SK-N-DZ (cell line): ENCODE measurements at places on chromosomes 2 and 18.

GRCh38 chr18:21004726-21005125 is 106.9 kb downstream of the ROCK1 start:
- DNase-seq: peak; percentile 8

DNA sequence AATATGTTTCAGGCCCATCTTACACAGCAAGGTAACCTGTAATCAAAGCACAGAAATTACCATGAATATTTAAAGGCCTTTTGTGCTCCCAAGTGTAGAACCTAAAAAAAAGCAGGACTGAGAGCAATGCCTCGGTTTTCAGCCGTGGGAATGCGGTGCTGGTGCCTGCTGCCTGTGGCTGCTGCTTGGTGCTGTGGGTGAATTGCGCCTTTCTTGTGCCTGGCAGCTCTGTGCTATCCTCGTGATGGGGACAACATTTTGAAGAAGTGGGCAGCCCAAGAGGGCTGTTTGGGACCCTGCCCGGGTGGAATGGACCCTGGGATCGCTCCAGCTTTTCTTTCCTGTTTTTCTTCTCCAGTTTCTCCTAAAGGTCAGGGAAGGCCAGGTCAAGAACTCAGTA is 91.2 kb downstream of the ASAP2 start:
- DNase-seq: no peak

DNA sequence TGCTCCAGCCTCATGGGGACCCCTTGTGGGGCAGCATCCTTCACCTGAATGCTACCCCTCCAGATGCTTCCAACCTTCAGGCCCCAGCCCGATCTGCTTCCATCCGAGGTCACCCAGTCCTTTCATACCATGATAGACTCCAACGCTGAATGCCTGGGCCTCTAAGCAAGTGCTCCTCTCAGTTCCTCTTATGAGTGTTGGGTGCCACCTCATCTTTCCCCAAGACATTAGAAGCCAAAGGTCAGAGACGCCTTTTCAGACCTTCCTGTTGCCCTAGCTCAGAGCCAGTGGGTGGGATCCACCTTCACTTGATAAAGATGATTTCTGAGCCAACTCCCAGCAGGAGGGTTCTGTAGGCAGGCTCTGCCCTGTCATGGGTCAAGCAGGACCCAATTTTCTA is 174.5 kb upstream of the MGAT5 start:
- no peak for DNase-seq

DNA sequence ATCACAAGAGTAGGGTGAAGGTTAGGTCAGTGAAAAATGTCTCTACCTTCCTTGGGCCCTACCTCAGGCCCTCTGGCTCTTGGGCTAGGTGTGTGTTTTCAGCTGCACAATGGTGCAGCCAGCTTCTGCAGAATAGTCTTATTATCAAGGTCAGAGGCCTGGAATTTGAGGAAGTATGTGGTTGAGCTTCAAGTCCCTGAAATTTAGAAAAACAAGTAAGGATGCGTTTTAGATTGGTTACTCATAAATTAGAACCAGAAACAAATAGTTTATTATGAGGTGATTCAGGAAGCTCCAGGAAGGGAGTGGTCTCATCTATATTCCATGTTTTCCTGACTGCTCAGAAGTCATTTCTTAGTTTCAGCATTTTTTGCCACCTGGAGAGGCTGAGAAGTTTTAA is 204.2 kb upstream of the CELF4 start:
- no peak for DNase-seq

GRCh38 chr2:139439100-139439499 is 658.9 kb upstream of the NXPH2 start:
- no peak for DNase-seq

- DNase-seq: no peak
These were observed 41.5 kb downstream of the PRELID3A start for GRCh38 chr18:12449051-12449785.

- DNase-seq: peak; percentile 33
These were observed 160.0 kb upstream of the PGAP1 start for GRCh38 chr2:197086500-197086899.

- peak; percentile 71 for DNase-seq
These were observed 49.0 kb downstream of the PLEKHB2 start for GRCh38 chr2:131154071-131154531.

DNA sequence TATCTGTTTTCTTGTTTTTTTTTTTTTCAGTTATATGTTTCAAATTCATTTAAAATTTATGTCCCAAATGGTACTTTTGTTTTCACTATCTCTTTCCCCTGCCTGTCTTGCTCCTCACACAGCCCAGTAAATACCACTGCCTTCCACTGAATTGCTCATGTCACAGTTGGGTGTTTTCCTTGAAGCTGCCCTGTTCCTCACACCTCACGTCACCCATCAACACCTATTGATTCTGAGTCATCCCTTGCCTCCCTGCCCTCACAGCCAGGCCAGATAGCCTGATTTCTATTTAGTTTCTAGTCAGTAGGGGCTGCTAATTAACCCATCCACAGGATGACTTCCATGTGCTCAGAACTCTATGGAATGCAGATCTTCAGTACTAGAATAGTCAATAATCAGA is 25.3 kb downstream of the FSHR start:
- no peak for DNase-seq

- no peak for DNase-seq
These were observed 1402.0 kb upstream of the PIK3C3 start for GRCh38 chr18:40553029-40553428.

- DNase-seq: no peak
These were observed 297.8 kb downstream of the SP3 start for GRCh38 chr2:173667415-173667814.

- no peak for DNase-seq
These were observed 180.5 kb downstream of the ZFP36L2 start for GRCh38 chr2:43045866-43046265.

DNA sequence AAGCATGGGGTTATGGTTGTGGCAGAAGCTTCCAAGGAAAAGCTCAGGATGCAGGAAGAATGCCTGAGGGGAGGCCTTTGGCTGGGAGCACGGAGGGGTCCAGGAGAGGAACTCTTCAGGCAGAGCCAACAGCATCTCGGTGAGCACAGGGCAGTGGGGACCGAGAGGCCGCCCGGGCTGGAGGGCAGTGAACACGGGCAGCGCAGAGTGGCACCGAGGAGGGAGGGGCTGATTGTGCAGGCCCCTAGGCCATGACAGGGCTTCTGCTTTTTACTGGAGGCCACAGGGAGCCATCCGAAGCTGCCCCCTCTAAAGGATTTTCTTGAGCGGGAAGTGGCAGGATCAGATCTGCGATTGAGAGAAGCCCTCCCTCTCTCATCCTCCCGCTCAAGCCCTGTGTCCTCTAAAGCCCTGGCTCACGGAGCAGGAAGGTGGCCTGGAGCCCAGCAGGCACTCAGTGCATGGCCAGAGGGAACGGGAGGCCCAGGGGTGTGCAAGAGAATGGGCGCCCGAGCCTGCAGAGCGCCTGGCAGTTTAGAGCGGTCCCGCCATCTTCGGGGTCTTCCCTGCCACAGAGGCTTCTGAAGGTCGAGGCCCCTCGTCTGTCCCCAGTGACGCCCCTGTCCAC is 110.0 kb upstream of the STON1 start:
- DNase-seq: no peak

GRCh38 chr2:72165792-72166191 is 18.1 kb upstream of the CYP26B1 start:
- no peak for DNase-seq

DNA sequence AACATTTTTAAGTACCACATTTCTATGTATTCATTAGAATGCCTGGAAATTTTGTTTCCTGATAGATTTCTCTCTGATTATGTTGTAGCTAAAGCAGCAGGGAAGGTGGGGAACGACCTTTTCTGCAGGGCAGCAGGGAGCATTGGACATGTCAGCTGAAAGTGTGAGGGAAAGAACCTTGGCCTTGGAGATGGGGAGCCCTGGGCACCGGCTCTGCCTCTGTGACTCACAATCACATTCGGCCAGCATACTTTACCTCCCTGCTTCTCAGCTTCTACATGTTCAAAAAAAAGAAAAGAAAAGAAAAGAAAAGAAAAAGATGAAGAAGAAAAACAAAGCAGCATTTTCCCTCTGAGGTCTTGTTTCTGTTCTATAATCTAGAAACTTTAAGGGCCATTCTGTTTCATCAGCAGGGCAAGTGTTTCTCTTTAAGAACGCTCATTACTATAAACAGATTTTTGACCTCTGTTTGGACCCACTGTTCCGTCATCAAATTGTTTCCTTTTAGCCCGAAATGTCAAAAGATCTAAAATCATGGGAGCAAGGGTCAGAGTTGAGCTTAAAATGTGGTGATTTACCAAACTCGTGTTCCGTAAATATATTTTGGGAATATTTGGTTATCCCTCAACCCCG is 27.9 kb downstream of the SETBP1 start:
- no peak for DNase-seq

DNA sequence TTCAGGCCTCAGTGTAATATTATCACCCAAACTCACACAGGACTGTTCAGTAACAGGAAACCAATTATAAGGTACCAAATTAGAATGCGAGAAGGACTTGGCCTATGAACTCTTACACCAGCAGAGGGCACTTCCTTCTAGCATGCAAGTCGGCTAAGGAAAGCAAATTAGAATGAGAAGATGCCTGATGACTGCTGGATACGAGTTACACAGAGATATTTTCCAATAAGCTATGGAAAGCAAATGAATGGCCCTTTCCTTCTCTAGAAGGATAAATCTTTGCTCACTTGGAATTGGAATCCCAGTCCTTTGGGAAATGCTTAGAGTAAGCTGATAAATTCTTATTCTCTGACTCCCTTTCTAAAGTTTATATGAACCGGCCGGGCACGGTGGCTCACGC is 109.8 kb downstream of the AP1S3 start:
- peak; percentile 42 for DNase-seq
